ENCODE measurements at places on chromosomes 12 and 14.

DNA sequence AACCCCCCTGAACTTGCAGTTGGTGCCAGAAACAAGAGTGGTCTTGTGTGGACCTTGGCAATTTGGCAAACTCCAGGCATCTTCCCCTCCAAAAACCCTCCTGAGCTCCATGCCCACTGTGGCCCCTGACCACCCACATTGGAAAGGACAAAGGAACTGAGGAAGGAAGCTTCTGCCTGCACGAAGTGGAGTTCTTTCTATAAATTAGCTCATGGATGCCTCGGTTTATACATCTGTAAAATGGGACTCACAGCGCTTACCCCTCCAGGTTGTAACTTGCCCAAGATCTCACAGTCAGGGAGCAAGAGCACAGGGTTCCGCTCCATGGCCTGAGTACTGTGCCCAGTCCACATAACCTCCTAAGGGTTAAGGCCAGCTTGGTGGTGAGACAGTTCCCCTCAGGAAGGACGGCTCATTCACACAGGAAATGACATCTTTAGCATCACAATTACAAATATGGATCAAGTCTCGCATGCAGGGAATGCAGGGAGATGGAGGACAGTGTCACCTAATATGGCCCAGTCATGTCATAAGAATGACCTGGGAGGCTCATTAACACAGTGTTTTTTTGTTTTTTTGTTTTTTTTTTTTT lies 66.6 kb downstream of the CLMN start:
- DNase-seq, result no peak

DNA sequence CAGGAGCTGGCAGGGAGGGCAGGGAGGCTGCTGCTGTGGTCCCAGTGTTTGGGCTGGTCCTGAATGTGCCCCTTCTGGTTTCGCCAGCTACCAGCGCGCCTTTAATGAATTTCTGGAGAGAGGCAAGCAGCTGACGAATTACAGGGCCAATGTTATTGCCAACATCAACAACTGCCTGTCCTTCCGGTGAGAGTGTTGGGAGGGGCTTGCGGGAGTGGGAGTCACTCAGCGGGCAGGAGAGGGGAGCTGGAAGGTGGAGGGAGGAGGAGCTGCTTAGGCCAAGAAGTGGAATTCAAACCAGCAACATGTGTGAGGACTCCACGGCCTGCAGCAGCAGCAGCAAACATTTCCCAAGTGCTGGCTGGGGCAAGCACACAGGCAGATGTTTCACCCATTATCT lies 7.7 kb downstream of the TNFAIP2 start:
- peak; percentile 24 for DNase-seq

- DNase-seq, result no peak
Measured at GRCh38 chr14:78245238-78245637, 75.1 kb downstream of the NRXN3 start.

- DNase-seq, result no peak
Measured at GRCh38 chr14:74824997-74825396, 50.9 kb downstream of the PROX2 start.

- no peak for DNase-seq
Measured at GRCh38 chr12:28424965-28425364, 234.7 kb downstream of the CCDC91 start.

DNA sequence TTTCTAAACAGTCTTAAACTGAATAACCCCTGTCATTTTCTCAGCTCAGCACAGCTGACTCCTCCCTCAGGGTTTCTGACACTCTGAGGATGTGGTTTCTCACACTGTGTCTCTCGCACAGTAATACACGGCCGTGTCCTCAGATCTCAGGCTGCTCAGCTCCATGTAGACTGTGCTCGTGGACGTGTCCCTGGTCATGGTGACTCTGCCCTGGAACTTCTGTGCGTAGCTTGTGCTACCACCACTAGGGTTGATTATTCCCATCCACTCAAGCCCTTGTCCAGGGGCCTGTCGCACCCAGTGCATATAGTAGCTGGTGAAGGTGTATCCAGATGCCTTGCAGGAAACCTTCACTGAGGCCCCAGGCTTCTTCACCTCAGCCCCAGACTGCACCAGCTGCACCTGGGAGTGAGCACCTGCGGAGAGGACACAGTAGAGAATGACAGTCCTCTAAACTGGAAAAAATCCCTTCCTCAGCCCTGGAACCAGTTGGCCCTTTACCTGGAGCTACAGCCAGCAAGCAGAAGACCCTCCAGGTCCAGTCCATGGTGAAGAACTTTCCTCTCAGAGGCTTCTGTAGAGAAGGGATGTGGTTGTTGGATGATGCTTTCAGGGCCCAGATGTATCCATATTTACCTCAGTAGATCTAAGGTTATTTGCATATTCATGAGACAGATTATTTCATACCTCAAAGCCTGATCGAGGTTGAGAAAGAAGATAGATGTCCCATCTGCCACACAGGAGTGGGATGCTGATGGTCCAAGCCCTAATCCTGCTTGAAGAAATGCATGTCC lies 984.8 kb downstream of the TMEM121 start:
- no peak for DNase-seq

- DNase-seq, result no peak
Measured at GRCh38 chr12:8855891-8856290, 33.5 kb downstream of the A2ML1 start.

- DNase-seq, result no peak
Measured at GRCh38 chr14:44613061-44613712, 106.1 kb upstream of the FSCB start.

- no peak for DNase-seq
Measured at GRCh38 chr12:42486407-42486806, 103.1 kb downstream of the PRICKLE1 start.

DNA sequence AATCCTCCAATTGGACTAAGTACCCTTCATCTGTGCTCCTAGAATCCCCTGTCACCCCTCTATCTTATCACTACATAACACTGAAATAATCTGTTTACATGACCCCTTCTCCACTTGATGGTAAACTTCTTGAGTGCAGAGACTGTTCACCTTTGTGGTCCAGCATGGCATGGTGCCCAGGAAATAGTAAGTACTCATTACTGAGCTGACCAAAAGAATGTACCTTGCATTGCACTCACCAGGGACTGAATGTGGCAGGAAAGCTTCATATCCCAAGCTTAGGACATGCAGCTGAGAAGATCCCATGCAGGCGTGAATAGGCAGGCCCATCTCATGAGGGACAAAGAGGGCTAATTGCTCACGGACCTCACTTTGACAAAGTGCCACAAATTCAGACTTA lies 1.4 kb upstream of the GARIN2 start:
- no peak for DNase-seq

DNA sequence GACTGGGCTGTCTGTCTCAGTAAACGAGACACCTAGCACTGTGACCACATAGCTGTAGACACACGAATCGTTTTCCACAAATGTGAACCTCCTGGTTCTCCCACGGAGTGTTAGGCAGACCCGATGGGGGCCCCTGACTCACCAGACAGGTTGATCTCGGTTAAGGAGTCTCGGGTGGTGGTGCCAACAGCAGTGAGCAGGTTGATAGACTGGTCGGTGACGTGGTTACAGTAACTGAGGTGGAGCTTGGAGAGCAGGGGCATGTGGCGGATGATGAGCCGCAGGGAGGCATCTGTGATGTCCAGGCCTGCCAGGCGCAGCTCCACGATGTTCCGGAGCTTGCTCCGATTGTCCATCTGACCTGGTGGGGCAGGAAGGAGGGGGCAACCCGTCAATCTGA lies 39.8 kb downstream of the RNF34 start:
- no peak for DNase-seq

DNA sequence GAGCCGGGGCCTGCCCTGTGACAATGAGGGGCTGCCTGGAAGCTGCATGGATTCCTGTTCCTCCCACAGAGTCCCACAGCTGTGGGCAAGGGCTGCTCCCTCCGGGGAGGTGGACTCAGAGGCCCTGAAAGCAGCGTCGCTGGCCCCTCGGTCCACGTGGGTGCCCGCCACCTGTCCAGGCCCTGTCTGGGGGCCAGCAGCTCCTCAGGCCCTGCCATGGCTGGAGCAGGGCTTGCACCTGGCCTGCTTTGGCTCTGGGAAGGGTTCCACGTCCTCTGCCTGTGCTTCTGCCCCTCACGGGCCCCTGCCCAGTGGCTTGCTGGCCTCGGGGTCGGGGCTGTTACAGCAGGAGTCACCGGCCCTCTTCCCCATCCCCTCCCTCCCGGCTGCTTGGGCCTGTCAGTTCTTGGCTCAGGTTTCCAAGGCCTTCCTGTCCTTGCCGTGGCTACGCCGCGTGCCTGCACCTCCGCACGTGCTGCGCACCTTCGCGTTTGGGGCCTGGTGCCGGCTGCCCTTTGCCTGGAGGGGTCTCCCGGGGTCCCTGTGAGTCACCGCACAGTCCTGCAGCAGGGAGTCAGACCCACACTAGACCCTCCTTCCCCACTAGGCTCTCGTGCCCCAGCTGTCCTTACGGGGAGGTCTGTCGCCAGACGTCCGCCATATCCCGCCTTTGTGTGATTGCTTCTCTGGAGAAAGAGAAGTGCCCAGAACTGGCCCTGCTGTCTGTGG lies 5.8 kb downstream of the FBRSL1 start:
- DNase-seq, result no peak

GRCh38 chr12:75661908-75662307 lies 150.5 kb upstream of the KRR1 start:
- DNase-seq, result no peak

Measured in COR-L47 (cell line).